ENCODE measurements at places on chromosomes 5 and 9.
A peak's percentile ranks its signal among the peaks of the same experiment; 100 is the strongest.

DNA sequence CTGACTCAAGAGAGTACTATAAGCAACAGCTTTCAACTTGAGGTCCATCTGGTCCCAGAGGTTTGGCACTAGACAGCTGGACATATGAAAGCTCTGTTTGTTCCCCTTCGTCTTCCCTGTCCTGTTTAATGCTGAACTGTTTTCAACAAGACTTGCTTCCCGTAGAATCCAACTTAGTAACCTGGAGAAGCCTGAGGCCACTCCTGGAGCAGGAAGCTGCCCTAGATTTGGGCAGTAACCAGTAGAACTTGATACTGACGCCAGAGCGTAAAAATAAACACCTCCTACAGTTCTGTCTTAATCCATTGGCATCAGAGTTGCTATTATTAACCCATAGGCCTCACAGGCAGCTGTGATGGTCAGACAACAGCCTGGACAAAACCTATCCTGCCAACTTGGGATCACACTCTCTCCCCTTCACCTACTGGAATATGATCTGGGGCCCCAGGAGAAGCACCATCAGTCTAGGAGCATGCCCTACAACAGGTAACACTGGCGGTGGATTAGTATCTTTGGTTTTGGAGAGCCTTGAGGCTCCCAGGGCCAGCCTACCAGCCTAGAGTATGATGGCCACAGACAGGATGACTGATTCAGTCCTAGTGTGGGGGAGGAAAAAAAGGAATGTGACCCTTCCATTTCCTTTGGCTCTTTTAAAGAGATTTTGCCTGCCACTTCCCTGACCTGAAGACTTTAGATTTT is 29.2 kb downstream of the RUSC2 start:
- DNase-seq = no peak

DNA sequence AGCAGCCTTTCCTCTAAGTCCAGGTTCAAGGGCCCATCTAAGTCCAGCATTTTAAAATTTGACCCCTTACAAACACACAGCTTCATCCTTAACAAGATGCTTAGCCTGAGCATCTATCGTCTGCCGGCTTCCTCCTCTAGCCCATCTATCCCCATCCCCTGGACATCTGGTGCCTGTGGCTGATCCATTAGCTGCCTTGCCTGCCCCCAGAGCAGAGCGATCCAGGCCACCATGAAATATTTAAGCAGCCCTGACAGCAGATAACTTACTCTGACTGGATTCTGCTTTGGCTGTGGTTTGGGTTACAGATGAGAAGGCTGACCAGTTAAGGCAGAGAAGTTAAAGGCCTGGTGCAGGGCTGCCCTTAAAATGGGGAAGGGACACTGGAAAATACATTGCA is 30.9 kb upstream of the CPEB4 start:
- no peak for DNase-seq

GRCh38 chr5:123598028-123598689 is 86.2 kb downstream of the CSNK1G3 start:
- DNase-seq = no peak

DNA sequence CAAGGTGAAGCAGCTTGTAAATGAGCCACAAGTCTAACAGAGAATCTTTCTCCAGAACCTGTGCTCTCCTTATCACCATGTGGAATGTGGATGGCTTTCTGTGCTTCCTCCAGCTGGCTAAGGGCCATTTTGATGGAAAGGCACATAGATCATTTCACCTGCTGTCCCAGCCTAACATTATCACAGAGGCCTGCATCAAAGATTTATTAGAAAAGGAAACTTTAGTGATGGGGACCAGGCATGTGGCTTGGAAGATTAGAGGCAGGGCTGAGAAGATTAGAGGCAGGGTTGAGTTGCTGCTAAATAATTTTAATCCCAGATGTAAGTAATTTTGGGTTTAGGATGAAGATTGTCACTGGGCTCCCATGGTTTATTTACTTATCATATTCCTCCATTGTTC is 6.3 kb downstream of the SPEF2 start:
- DNase-seq = no peak

GRCh38 chr9:133148199-133149129 is 15.2 kb downstream of the GBGT1 start:
- no peak for DNase-seq

DNA sequence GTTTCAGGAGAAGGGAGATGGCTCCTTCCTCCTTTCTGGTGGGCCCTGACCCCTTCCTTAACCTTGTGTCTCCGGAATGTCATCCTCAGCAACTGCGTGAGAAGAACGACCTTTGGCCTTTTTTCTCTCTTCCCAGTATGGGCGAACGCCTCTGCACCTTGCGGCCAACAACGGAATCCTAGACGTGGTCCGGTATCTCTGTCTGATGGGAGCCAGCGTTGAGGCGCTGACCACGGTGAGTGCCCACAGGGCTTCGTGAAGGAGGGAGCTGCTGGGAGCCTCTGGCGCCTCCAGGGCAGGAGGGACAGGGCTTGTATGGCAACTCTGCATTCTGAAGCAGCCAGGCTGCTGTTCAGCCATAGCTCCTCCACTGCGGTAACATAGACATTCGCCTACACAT is 68.0 kb upstream of the CTSL start:
- DNase-seq = no peak

- DNase-seq = no peak
Observed at GRCh38 chr5:96084874-96085506, 123.3 kb upstream of the ELL2 start.

GRCh38 chr5:91499943-91500531 is 116.9 kb upstream of the ARRDC3 start:
- DNase-seq = peak; percentile 24

- DNase-seq = no peak
Observed at GRCh38 chr5:32051796-32052195, 122.3 kb downstream of the GOLPH3 start.

DNA sequence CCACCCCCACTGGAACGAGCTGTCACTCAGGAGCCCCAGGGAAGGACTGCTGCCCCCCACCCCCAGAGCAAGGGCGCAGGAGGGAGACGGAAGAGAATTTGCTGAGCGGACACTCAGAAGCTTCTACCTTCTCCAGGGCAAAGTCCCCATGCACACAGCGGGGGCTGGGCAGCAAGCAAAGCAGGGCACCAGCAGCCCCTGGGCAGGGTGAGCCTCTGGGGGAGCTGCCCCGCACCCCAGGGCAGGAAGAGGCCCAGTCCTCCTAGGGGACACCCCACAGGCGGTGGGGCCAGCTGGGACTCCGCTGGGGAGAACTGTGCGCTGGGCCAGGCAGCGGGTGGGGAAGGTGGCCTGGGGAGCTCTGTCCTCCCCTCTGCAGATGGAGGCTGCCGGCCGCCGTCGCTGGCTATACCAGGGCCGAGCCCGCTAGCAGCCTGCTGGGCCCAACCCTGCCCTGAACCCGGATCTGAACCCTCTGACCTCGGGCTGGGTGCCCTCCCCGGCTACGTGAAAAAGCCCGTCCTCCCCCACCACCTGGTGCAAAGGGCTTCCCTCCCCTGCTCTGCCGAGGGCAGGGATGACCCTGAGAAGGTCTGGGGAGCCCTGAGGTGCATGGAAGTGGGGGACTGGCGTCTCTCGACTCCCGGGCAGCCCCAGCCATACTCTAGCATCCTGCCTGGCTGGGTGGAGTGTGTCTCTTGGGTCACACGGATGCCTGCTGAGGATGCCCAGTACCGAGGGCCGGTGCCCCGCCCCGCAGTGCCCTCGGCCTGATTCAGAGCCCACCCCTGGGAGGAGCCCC is 597 bp upstream of the SLC34A3 start:
- no peak for DNase-seq

- DNase-seq = no peak
Observed at GRCh38 chr5:132313366-132313765, 19.2 kb downstream of the SLC22A4 start.

- no peak for DNase-seq
Observed at GRCh38 chr9:10566848-10567247, 46.0 kb downstream of the PTPRD start.

DNA sequence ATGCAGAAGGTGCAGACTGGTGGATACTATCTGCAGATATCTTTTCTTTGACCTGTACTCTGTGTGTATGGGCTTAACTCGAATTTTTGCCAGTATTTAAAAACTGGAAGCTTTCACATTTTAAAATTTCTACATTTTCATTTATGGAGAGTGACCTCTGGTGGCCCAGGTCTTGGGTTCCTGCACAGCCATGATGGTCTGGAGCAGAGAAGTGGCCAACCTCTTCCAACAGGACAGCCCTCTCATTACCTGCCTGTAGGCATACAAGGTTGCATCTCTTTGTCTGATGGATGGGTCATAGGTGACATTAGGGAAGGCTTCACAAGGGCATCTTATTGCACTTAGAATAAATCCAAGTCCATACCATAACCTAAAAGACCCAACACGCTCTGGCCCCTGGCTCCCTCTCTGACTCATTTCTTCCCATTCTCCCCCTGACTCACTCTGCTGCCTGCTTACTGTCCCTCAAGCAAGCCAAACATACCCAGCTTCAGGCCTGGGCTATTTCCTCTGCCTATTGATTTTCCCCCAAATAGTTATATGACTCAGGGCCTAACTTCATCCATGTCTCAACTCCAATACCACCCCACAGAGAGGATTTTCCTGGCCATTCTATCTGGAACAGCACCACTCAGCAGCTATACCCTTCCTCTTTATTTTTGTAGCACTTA is 113.3 kb upstream of the SLC1A3 start:
- DNase-seq = no peak

DNA sequence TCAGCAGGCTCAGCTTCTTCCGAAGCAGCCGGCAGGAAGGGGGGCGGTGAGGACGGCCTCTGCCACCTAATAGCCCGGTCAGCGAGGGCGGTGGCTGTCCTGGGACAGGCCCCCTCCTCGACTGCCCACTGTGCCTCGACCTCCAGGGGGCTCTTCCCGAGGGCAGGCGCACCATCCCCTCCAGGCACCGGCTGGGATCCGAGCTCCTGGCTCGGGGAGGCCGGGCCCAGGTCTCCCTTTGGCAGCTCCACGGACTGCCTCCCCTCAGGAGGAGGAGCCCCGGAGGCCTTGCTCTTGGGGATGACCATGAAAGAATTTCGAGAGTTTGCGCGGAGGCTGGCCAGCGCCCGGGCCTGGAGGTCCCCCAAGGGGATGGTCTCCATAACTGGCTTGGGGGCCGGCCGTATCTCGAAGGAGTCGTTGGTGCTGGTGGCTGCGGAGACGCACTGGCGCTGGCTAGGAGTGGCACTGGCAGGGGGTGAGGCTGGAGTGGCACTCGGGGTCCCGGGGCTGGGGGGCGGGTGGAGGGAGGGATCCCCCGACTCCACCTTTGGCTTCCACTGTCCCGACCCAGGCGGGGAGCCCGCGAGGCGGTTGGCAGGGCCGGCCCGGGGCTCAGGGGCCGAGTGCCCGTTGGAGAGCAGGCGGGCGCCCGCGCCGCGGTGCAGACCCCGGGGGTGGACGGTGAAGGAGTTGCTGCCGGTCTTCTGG is 975 bp downstream of the TPRN start:
- no peak for DNase-seq

DNA sequence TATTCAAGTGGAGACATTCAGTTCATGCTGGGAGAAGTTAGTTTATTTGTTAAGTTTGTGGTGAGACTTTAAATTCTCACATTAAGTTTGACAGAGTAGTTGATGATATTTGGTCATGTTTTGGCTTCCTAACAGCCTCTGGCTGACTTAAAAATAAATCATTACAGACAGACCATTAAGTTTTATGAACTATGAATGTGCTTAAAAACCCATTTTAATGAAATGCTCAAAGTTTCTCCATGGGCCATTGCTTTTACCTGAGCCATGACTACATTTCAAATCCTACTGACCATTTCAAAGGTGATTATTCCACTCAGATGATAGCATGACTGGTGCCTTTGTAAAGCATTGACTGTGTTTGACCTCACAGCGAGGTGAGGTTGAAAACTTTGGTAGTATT is 192.7 kb downstream of the LRRC70 start:
- no peak for DNase-seq

DNA sequence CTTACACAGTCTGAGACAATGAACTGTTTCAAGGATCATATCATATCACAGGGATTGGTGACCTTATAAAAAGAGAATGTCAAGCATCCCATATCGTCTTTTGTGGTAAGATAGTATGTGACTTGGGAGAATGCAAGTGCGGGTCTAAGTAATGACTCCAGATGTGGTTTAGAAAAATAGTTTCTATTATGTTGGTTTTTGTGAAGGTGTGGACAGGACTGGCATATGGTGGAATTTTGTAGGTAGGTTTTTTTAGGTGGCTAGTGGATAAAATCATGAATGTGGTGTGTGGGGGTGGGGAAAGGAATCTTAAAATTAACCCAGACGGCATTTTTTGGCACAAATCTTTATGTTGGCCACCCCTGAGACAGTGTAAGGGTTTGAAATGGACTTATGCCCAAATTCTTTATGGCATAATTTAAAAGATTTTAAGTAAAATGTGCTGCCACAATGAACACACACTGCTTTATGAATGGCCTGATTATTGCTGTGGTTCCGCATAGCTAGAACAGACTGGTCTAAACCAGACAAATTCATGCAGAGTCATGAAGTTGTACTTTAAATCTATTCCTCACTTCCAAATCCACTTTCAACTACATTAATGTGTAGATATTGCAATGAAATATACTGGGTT is 204.8 kb upstream of the HAPLN1 start:
- no peak for DNase-seq

DNA sequence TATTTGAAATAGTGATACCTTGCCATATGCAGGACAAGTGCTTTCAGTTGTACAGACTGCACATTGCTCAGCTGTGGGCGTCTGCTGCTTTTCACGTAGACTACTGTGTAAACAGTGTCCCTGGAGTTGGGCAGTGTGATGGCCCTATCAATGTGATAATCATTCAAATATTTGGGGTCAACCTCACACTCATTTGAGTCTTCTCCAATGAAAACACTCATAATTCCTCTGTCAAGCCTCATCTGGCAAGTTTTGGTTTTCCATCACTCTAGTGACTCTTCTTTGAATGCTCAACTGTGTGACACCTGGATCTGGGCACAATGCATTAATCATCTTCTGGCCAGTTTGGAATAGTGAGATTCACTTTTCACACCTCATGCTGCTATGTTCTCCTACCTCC is 64.4 kb downstream of the UGCG start:
- DNase-seq = no peak

- no peak for DNase-seq
Observed at GRCh38 chr9:134660407-134660806, 18.8 kb downstream of the COL5A1 start.

GRCh38 chr5:81154725-81155124 is 78.4 kb upstream of the CKMT2 start:
- no peak for DNase-seq

DNA sequence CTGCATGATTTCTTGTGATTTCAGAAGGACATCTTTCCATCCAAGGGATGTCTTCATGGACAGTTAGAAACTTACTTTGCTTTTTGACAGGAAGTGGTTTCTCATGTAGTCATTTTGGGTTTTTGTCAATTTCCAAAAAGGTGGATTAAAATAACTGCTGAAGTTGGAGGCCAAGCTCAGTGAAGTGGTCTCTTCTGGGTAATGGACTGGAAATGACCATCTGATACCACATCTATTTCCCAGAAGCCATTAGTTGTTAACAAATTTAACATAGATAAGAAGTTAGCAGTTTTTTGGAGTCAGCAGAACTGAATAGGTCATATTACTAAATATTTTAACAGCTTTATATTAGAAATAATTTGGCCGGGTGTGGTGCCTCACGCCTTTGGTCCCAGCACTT is 86.2 kb upstream of the MYO10 start:
- no peak for DNase-seq

Measured in frontal cortex (tissue), 4 donors.